Stomach (tissue), 19 donors: ENCODE measurements at places on chromosomes 6 and 20. TPM values are rescaled to one million over a fixed set of nuclear protein-coding genes. Genes with fewer than 3 reads are reported as not detected.

PDSS2 gene
- 12.2 TPM for total RNA-seq

ESF1 gene
- total RNA-seq, result 4.7 TPM

FERMT1 gene
- 14.3 TPM for total RNA-seq

C6orf15 gene
- not detected for total RNA-seq

SCAF8 gene
- 38.8 TPM for total RNA-seq

FAXC gene
- not detected for total RNA-seq

CLIC5 gene
- 8.9 TPM for total RNA-seq

RAD21L1 gene
- total RNA-seq, result not detected

BPIFA1 gene
- not detected for total RNA-seq

NOX3 gene
- total RNA-seq, result not detected

ADTRP gene
- total RNA-seq, result 22.8 TPM

EPPIN gene
- total RNA-seq, result not detected

HS3ST5 gene
- total RNA-seq, result 2.2 TPM

C6orf62 gene
- 66.5 TPM for total RNA-seq

SEL1L2 gene
- not detected for total RNA-seq

CTAGE9 gene
- total RNA-seq, result 6.2 TPM

RIN2 gene
- 55.4 TPM for total RNA-seq

EYS gene
- 0.55 TPM for total RNA-seq

ACSS1 gene
- total RNA-seq, result 35.6 TPM

XPO5 gene
- 43.9 TPM for total RNA-seq

CRISP2 gene
- total RNA-seq, result not detected

PTK6 gene
- 98.5 TPM for total RNA-seq

NT5DC1 gene
- total RNA-seq, result 136 TPM

SPDEF gene
- 2.2 TPM for total RNA-seq

MCUR1 gene
- 2.3 TPM for total RNA-seq

SIM1 gene
- 0.43 TPM for total RNA-seq
